Activated CD4-positive, alpha-beta T cell treated with anti-CD3 and anti-CD28 coated beads for 24 hours (primary cell): ENCODE measurements at places on chromosomes 5 and 9.

- DNase-seq, result no peak
Measured at GRCh38 chr5:125913200-125913599, 510.0 kb upstream of the GRAMD2B start.

- DNase-seq, result no peak
Measured at GRCh38 chr5:178106556-178107239, 6.6 kb upstream of the N4BP3 start.

DNA sequence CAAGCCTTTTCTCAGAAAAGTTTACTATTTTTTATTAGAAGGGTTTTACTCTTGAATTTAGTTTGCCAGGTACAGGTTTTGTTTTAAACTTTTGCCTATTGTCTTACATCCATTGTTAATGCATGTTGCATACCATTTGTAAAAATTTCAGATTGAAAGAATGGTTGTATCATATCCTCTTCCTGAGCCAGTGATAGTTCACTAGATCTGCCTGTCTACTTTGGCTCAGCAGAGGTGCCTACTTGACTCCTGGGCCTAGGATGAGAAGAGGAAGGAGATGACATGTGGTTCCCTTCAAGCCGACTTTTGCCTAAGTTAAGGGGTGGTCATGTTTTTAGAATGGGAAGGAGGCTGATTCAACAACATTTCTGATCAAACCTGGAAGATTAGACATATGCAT, 232.9 kb downstream of the TRPM3 start:
- no peak for DNase-seq

- DNase-seq, result no peak
Measured at GRCh38 chr5:112983363-112983762, 6.8 kb downstream of the DCP2 start.

DNA sequence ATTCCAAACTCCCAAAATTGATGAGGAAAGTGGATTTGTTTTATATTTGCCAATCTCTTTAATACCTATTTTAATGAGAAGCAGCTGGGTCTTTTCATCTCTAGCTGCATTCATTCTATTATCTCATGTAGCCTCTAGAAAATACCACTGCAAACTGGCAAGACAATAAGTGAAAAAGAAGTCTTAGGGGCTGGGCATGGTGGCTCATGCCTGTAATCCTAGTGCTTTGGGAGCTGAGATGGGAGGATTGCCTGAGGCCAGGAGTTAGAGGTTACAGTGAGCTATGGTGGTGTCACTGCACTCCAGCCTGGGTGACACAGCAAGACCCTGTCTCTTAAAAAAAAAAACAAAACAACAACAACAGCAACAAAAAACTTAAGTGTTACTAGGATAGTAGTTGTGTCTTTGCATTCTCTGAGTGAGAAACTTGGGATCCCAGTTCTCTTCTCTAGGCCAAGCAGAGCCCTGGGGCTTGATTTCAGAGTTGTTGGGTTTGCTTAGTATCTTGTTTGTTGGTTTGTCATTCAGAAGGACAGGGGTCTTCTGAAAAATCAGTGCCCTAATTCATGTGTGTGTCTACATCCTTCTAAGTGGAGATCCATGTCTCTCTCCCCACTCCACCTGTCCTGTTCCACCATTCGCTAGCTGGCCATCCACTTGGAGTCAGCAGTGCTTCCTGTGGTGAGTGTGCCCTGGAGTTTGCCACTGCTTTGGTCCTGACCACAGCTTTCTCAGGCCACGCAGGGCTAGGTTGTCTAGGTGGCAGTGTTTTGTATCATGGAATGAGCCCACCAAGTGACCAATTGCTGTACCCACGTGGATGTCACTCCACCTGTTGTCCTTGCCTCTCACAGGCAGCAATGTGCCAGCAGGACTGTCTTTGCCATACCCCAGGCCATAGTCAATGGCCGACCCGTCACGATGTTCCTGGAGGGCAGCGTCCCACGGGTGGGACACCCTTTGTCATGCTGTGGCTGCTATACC, 19.5 kb downstream of the MARCHF6 start:
- DNase-seq, result no peak

- no peak for DNase-seq
Measured at GRCh38 chr5:156819537-156819936, 30.6 kb upstream of the PPP1R2B start.

GRCh38 chr9:130932255-130933079, 6.6 kb downstream of the FIBCD1 start:
- no peak for DNase-seq

DNA sequence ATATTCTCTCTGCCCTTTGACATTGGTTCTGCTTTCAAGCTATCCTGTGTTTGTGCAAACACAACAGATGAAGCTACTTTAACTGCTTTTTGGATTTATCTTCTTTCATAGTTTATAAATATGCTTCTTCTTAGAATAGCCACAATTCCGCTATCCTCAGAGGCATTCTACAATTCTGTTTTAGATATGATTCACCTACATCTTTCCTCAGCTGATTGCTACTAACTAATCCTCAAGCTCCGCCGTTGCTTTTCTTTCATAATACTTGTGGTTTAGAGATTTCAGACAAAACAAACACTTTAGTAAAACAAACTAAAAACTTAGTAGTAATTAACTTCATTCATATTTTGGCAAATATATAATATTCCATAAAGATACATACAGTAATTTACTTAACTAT, 52.5 kb downstream of the ECPAS start:
- DNase-seq, result no peak

DNA sequence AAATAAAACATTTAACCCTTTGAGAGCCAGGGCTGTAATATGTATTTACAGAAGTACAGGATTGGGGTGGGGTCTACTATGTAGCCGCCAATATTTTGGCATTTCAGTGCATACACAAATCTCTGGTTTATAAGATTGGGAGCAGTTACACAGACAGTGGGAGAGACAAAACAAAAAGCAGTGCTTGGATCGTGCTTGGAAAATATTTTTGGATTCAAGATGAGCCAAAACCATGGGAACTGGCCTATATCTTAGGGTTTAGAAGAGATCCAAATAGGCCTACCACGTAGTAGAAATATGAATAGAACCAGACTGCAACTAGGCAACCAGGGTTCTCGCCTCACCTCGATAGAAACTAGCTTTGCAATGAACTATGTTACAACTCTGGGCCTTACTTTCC, 169.6 kb downstream of the SLC12A2 start:
- DNase-seq, result no peak

DNA sequence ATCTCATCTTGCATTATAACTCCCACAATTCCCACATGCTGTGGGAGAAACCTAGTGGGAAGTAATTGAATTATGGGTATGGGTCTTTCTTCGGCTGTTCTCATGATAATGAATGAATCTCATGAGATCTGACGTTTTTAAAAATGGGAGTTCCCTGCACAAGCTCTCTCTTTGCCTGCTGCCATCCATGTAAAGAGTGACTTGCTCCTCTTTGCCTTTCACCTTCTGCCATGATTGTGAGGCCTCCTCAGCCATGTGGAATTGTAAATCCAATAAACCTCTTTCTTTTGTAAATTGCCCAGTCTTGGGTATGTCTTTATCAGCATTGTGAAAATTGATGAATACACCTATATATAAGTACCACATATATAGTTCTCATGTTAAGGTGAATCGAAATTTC, 961.7 kb upstream of the COX7C start:
- DNase-seq, result no peak

DNA sequence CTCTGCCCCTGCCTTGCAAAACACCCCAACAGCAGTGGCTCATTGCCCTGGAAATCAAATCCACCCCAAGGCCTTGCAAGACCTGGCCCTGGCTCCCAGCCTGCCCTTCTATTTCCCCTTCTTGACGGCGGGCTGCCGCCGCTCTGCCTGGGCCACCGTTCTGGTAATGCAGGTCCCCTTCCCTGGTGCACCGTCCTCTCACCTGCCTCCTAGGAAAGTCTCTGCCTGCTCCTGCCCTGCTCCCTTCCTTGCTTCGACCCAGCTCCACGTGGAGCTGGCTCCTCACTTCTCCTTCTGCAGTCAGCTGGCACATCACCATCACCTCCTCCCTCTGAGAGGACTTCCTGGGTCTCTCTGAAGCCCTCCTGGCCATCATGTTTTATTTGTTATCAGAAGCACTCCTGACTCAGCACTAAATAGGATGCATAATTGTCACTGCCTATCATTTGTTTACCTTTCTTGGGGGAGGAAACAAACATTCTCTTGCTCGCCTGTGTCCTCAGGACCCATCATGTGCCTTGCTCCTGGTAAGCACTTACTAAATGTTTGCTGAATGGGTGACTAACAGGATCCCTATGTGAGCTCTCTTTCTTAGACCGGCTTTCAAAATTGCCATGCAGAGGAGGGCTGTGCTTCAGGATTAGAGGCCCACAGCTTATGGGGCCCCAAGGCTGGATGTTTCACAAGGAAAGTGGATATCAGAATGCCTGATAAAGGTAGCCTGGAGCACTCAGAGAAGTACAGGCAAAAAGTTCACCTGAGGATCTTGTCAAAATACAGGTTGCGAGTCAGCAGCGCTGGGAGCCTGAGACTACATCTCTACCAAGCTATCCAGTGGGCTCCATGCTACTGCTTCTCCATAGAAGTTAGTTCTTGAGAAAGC, 19.6 kb upstream of the C5orf47 start:
- no peak for DNase-seq
